Smooth muscle cell of the brain vasculature (primary cell): ENCODE measurements at places on chromosomes 11 and 22.

DNA sequence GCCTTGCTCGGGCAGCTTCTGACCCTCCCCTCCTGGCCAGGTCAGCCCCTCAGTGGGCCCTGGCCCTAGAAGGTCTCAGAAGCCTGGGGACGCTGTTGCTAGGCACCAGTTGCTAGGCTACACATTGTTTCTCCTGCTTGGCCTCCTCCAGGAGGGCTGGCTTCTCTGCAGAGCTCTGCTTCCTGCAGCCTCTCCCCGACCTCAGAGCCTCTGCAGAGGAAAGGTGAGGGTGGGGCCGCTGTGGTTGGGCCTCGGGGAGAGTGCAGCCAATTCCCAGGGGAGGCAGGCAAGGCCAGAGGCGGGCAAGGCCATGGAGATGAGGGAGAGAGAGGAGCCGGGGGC, 27.6 kb upstream of the LRRC10B start:
- DNase-seq, result no peak

DNA sequence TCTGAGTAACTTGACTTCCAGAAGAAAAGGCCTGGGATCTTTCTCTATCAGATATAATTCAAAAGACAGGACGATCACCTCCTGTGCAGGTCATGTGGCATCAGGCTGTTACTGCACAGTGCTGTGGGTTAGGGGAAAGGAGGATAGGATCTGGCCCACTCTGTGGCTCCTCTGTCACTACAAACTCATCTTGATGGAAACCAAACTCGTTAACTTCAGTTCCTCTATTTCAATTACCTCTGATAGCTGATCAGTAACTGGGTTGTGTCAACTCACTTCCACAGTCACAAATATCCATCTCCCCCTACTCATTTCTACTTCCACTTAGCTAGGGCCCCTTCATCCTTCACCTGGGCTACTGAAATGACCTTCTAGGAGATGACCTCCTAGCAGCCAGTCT, 95.2 kb downstream of the RCN1 start:
- DNase-seq, result no peak

GRCh38 chr11:639332-639955, 2.4 kb downstream of the DRD4 start:
- no peak for DNase-seq

DNA sequence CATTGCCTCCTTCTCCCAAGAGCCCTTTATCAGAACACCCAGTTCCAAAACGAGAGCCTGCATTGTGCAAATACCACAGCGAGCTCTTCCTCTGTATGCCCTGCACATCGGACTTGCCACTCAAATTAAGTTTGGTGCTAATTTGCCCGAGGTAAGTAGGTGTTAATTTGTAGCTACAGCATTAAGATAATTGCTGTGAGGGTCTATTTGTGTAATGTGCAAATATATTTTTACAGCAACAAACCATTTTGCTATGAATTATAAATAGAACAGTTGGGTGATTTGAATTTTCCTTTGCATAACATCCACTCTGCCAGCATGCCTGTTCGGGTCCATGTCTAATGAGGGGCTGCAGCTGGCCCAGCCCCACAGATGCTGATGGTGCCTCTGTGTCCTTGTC, 8.1 kb downstream of the ARHGAP8 start:
- no peak for DNase-seq

DNA sequence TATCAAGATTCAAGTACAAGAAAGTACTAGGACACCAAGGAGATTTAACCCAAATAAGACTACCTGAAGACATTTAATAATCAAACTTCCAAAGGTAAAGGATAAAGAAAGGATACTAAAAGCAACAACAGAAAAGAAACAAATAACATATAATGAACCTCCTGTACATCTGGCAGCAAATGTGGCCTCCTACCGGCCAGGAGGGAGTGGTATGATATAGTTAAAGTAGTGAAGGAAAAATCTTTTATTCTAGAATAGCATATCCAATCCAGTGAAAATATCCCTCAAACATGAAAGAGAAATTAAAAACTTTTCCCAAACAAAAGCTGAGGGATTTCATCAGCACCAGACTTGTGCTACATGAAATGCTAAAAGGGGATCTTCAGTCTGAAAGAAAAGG, 104.7 kb upstream of the GUCY1A2 start:
- DNase-seq, result no peak

GRCh38 chr11:34938611-34939010, 22.2 kb downstream of the PDHX start:
- no peak for DNase-seq

- DNase-seq, result no peak
Observed at GRCh38 chr22:17820879-17821439, 46.7 kb upstream of the BID start.

DNA sequence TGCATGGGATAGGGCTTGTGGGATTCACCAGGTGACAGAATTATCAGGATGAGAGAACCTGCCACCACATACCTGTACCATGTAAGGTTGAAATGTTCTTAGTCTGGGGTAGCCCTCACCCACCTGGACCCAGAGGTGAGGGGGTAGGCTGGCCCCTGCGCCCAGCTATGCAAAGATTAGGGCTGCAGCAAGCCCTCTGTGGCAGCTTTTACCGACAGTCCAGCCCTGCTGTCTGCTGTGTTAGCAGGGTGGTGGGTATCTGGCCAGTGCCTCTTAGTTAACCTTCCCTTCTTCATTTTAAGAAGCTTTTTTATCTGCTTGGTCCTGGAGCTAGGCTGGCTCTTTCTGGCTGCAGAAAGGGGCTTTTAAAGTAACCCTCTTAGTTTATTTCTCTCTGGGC, 13.9 kb downstream of the INSC start:
- no peak for DNase-seq

GRCh38 chr11:34652191-34652973, 31.5 kb downstream of the EHF start:
- DNase-seq, result no peak

GRCh38 chr11:86335131-86335767, 33.2 kb downstream of the HIKESHI start:
- no peak for DNase-seq

DNA sequence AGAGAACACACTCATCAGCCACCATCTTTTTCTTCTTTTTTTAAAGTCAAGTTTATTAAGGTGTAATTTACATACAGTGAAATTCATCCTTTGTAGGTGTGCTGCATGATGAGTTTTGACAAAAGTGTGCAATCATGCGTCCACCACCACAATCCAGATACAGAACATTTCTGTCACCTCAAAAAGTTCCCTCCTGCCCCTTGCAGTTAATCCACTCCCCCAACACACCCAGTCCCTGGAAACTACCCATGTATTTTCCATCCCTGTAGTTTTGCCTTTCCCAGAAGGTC, 126.7 kb downstream of the HIPK3 start:
- DNase-seq, result no peak

DNA sequence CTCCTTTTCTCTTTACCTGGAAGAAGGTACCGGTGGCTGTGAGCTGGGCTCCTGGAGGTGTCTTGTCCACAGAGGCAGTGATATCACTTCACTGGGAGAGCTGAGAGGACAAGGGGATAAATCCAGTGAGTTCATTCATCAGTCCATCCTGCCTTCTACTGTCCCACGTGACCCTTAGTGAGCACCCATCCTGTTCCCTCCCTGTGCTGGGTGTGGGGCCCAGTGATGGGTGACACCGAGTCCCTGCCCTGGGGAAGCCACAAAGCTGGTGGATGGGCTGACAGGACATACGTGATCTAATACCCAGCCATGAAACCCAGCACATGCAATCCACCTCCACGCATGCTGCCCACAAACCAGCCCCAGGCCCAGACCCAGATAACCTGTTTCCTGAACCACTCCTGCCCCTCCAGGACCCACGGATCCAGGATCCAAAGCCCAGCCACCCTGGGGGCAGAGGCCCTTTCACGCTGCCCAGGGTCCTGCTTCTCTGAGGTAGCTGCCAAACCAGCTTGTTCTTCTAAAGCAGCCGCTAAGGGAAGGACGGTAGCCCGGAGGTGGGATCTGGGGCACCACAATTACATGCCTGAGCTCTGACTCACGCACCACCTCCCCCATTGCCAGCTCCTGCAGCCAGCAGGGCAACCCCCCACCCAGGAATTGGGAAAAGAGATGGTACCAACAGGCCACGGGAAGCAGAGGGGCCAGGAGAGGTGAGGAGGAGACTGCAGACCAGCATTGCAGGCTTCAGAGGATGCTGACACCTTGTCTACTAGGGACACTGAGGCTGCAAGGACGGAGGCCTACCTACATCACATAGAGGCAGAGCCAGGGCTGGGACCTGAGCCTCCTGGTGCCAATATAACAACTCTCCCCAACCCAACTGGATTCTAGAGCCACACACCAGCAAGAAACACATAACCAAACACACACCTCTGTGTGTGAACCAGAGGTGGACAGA, 35.2 kb downstream of the GDPD5 start:
- DNase-seq, result no peak

DNA sequence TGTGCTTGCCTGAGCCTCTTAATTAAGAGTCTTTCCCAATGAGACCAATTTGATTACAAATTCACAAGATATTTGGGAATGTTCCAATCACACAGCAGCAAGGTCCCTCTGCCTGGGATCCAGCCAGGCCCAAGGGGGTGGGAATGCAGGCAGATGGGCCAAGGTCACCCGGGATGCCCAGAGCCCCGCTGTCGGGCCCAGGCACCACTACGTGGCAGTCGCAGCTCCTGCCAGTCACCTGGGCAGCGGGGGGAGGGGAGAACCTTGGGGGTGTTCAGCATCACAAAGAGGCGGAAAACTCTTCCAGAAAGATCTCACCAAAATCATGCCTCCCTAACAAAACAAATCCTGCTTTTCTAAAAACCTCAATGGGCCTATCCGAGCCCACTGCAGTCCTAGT, 30.9 kb downstream of the PPM1F start:
- no peak for DNase-seq

GRCh38 chr22:37121887-37122591, 12.5 kb upstream of the TMPRSS6 start:
- DNase-seq, result no peak

DNA sequence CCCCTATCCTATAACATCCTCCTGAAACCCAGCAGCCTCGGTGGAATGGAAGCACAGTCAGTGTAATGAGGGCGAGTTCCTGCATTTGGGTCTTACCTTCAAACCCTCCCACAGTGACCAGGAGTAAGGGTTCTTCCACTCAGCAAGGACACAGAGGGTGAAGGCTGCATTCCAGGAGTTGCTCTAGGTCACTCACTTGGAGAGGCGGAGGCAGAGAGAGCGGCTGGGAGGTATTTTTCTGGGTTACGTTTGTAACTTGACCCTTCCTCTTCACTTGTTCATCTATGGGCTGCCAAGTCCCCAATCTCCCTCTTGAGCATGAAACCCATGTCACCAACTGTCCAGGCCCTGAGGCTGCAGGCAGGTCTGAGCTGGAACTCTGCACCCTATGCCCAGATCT, 36.8 kb upstream of the SHISAL1 start:
- DNase-seq, result no peak

DNA sequence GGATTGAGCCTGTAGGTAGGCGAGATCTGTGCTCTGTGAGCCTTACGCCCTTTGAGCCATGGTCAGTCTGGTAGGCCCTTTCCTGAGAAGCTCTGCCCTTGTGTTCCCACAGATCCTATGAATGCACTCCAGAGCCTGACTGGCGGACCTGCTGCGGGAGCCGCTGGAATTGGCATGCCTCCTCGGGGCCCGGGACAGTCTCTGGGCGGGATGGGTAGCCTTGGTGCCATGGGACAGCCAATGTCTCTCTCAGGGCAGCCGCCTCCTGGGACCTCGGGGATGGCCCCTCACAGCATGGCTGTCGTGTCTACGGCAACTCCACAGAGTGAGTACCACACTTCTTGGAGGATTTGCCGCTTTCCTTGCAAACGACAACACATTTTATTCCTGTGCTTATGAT, 47.4 kb downstream of the MED15 start:
- DNase-seq, result no peak

DNA sequence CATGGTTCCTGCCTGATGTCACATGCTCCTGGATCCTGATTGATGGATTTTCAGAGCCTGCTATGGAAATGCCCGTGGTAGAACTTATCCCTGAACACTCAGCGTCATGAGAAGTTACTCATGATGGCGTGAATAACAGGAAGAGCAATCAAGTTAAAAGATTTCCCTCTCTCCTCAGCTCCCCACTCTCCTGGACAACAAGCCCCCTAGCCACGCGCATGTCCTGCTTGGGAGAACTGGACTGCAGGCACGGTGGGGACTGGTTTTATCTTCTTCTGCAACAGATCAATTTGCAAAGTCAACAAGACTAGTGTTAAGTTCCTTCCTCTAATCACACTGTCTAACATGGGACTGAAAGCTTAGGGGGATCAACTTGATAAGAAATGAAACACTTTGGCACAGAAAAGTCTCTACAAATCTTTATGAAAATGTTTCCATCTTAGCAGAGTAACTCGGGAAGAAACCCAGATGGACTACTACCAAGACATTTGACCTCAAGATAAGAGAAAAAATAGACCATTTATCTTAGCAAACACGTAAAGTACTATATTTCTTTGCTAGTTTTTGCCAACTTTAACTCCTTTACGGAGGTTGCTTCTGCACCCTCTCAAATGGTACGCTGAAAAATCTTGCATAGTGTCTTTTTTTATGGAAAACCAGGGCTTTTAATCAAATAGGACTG, 27.6 kb downstream of the POU2AF1 start:
- DNase-seq, result no peak

DNA sequence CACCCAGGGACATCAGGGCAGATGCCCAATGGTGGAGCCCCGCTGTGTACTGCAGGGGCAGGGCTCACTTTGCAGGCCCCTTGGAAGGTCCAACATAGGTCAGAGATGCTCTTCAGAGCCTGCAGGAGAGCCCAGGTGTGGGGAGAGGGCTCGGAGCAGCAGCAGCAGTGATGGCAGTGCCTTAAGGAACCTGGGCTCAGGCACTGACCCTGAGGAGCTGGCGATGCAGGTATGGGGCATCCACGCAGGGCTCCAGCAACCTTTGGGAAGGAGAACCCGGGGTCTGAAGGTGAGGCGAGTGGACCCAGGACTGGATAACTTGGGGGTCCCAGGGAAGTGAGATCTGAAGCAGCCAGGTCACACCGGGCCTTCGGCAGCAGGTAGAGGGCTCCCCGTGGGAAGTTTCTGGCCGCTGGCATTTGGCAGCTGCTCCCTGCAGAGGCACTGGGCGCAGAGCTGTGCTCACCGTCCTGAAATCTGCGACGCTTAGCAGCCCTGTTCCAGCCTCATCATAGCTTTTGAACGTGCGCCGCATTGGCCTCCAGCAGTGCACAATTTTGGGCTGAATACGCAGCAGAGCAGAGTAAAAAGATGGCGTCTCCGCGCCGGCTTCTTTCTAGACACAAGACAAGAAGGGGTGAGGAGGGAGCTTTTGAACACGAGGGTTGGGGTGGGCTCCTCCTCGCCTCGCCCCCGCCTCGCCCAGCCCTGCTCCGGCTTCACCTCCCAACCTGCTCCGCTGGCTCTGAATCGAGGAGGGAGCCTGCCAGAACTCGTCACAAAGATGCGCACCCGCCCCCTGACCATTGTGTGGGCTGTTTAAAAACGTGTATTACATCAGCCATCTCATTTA, 118.8 kb downstream of the MPPED1 start:
- no peak for DNase-seq

- no peak for DNase-seq
Observed at GRCh38 chr22:27941143-27941542, 22.1 kb upstream of the PITPNB start.

DNA sequence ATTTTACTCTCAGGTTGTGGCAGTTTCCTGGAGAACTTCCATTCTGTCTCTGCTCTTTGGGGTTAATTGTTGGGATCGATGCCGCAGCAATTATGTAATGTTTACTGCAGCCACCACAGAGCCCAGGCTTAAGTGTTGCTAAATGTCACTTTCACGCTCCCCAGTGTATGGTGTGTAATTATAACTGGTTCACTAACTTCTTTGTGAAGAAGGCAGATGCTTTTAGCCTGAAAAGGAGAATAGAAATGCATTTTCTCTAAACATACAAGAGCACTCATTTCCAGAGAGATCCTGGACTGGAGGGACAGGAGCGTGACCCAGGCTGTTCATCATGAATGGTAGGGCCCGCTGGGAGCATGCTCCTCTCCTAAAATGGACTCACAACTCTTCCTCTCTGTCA, 132.2 kb upstream of the PLET1 start:
- DNase-seq, result no peak
